ENCODE measurements at places on chromosomes 5 and 9.

DNA sequence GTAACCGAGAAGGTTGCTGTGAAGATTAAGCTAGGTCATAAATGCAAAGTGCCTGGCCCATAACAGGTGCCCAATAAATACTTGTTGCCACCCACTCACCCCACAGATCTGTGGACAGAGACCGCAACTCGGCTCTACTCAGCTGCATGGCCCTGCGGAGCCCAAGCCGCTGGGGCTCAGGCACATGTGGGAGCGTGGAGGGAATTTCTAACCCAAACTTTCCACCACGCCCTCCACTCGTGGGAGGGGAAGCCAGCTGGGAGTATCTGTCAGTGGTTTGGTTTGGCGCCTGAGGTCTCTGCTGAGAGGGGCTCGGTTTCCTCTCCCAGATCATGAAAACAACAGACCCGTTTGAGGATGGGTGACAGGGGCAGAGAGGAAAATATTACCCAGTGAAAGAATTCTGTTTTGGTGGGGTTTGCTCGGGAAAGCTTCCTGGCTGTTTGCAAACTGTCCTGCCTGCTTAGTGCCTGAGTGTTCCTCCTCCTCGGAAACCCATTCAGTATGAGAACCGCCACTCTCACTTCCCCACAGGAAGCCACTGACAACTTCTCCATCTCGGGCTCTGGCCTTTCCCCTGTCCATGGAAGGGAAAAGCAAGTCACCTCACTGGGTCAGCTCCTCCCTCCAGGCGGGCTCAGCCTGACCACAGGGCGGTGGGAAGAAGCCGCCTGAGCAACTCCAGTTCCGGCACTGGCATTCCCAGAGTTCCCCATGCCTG, 60.1 kb downstream of the RGS3 start:
- DNase-seq: no peak

- DNase-seq: no peak
Measured at GRCh38 chr9:93682155-93682968, 106.0 kb downstream of the PHF2 start.

DNA sequence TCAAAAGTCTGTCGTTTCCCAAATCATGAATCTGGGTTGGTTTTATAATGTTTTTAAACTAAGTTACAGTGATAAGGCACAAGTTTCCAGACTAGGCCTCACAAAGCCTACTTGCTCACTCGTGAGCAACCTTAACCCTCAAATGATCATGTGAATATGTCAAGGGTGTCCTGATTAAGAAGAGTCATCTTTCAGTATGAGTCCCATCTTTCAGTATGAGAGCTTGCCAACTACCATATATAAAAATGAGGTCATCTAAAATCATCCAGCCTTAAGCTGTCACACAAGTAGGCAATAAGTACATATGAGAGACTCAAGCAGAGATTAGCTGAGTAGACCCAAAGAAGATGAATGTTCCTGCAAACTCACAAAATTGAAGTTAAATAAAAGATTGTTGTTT, 668.4 kb upstream of the FAM174A start:
- no peak for DNase-seq

DNA sequence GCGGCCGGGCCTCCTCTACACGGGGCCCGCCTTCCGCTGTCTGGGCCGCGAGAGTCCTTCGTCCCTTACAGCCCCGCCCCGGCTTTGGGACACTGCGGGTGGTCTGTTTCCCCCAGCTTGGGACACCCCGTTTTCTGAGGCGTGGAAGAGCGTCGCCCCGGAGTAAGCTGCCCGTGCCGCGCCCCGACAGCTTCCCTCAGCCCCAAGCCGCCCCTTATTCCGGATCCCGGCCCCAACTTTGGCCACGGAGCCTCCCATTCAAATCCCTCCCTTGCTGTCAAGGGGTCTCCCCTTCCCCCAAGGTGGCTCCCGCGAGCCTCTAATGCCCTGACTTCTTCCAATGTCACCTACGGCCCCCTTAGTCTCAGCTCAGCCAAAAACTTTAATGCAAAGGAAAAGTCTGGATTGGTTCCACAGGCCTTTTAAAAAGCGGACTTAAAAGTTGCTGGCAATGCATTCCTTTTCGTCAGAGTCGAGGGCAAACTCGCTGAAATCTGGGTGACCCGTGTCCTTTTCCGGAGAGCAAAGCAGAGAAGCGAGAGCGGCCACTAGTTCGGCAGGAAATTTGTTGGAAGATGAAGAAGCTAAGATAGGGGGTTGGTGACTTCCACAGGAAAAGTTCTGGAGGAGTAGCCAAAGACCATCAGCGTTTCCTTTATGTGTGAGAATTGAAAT, 19.8 kb downstream of the EXOSC2 start:
- no peak for DNase-seq

DNA sequence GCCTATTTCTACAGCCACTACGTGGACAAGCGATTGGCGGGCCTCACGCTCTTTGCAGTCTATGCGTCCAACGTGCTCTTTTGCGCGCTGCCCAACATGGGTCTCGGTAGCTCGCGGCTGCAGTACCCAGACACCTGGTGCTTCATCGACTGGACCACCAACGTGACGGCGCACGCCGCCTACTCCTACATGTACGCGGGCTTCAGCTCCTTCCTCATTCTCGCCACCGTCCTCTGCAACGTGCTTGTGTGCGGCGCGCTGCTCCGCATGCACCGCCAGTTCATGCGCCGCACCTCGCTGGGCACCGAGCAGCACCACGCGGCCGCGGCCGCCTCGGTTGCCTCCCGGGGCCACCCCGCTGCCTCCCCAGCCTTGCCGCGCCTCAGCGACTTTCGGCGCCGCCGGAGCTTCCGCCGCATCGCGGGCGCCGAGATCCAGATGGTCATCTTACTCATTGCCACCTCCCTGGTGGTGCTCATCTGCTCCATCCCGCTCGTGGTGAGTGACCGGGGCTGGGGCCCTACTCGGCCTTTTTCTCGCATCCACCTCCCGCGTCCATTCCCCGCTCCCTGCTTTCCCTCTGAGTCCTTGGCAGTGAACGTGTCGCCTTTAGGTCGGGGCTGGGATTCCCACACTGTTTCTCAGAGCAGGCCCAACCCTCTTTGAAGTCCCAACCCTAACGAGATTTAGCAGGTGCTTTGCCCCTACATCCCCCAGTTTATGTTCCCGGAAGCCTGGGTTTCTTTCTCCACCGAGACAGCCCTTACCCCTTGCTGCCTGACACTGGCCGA, 1.8 kb downstream of the PTGER4 start:
- no peak for DNase-seq

- DNase-seq: no peak
Measured at GRCh38 chr9:110087605-110088004, 120.4 kb downstream of the C9orf152 start.

GRCh38 chr5:152542741-152543140, 137.7 kb upstream of the NMUR2 start:
- DNase-seq: no peak

- DNase-seq: no peak
Measured at GRCh38 chr9:117745598-117745997, 41.4 kb downstream of the TLR4 start.

GRCh38 chr5:43432486-43433375, 20.5 kb upstream of the CCL28 start:
- DNase-seq: no peak

DNA sequence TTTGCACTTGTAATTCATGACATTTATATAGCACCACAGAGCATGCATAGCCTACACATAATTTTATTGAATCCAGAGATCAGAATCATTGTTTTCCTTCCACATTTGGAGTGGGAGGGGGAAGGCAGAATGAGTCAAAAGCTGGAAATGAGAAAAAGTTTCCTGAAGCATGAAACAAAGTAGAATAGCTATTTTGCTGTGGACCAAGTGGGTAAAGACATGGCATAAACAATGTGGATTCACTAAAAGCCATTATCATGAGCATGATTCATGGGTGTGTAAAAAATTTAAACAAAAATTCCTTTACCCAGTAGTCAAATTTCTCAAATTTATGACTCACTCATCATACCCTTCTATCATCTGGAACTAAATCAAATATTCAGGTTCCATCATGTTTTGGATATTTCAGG, 97.9 kb downstream of the YIPF5 start:
- DNase-seq: no peak

DNA sequence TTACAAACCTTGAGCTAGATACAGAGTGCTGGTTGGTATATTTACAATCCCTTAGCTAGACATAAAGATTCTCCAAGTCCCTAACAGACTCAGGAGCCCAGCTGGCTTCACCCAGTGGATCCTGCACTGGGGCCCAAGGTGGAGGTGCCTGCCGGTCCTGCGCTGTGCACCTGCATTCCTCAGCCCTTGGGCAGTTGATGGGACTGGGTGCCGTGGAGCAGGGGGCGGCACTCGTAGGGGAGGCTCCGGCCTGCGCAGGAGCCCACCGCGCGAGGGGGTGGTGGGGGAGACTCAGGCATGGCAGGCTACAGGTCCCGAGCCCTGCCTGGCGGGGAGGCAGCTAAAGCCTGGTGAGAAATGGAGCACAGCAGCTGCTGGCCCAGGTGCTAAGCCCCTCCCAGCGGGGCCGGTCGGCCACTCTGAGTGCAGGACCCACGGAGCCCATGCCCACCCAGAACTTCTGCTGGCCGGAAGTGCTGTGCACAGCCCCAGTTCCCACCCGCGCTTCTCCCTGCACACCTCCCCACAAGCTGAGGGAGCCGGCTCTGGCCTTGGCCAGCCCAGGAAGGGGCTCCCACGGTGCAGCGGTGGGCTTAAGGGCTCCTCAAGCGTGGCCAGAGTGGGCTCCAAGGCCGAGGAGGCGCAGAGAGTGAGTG, 1464.7 kb downstream of the EFNA5 start:
- DNase-seq: no peak

DNA sequence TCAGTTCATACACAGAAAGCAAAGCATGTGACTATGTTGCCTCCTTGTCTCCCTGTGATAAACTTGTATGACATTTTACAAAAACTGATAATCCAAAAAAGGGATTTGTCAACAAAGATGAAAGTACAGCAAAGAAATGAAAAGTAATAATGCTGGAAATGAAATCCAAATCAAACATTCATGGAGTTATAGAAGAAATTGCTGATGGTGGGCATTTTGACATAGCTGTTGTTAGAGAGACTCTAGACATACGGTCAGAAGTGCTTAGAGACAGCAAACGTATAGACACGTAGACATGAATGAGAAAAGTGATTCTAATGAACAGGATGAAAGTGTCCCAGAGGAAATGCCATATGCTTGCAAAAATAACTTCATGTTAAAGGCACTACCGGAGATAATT, 186.9 kb upstream of the RGMB start:
- DNase-seq: no peak

- no peak for DNase-seq
Measured at GRCh38 chr5:142317173-142317572, 7.6 kb downstream of the SPRY4 start.

GRCh38 chr9:93023521-93023815, 35.0 kb upstream of the SUSD3 start:
- no peak for DNase-seq

Data from NCI-H1694 (cell line).